ENCODE measurements at places on chromosomes 7 and 10.

DNA sequence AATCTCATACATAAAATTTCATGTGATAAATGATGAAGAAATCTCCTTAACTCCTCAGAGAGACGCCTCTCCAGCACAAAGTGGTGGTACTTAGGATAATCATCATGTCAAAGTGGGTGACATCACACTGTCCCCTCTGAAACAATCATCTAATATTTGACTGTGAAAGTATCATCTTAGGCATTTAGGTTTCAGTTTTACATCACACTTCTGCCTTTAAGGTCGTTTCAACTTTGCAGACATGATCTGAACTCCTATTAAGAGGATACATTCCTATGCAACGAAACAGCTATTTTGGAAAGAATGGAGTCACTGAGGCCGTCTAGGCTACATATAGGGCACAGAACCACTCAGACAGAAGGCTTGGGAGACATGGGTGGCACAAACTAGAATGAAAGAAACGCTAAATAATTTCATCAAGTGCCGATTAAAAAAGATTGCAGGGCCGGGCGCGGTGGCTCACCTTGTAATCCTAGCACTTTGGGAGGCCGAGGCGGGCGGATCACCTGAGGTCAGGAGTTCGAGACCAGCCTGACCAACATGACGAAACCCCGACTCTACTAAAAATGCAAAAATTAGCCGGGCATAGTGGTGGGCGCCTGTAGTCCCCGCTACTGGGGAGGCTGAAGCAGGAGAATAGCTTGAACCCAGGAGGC is 2.0 kb downstream of the VOPP1 start:
- DNase-seq = no peak

GRCh38 chr7:105461518-105461917 is 60.6 kb downstream of the PUS7 start:
- no peak for DNase-seq

- DNase-seq = no peak
These were observed 65.5 kb downstream of the EGFR start for GRCh38 chr7:55084307-55084706.

- DNase-seq = no peak
These were observed 249.3 kb upstream of the ZMIZ1 start for GRCh38 chr10:78819361-78820006.

- no peak for DNase-seq
These were observed 531 bp upstream of the INTS15 start for GRCh38 chr7:6589151-6589828.

- DNase-seq = no peak
These were observed 54.5 kb downstream of the LRRTM3 start for GRCh38 chr10:66980246-66980815.

- no peak for DNase-seq
These were observed 12.5 kb upstream of the CH25H start for GRCh38 chr10:89219513-89220218.

DNA sequence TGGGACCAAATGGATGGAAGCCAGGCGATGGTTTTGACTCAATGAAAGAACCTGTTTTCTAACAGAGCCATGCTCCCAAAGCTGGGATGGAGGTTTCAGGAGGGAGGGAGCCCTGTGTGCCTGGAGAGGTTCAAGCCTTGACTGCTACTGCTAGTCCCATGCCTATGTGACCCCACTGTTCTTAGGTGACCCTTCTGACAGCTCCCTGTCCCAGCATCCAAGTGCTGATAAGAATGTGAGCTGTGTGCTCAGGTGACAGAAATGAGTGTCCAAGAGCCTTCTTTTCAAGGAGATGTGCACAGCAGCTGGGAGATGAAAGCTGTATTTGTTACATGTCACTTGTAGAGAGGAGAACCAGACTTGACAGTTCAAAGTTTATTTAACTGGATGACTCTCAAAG is 595.4 kb downstream of the GALNT17 start:
- DNase-seq = no peak

DNA sequence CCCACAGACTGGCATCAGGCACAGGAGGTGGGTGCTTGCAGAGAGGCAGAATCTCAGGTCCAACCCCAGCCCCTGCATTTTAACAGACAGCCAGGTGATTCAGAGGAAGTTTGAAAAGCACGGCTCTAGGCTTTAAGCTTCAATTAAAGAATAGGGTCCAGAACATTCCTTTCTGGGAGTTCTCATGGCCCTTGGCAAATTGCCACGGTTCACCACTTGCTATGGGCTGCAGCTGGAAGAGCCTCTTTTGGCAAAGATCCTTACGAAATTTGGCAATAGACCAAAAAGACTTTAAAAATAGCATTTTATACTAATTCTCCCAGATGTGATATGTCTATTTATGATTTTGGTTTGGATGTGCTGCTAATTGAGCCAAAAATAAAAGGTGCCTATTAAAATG is 148.1 kb downstream of the ITGA8 start:
- DNase-seq = no peak

GRCh38 chr7:13874783-13875182 is 114.7 kb downstream of the ETV1 start:
- DNase-seq = no peak

- DNase-seq = no peak
These were observed 566.7 kb upstream of the NRP1 start for GRCh38 chr10:33901166-33901565.

DNA sequence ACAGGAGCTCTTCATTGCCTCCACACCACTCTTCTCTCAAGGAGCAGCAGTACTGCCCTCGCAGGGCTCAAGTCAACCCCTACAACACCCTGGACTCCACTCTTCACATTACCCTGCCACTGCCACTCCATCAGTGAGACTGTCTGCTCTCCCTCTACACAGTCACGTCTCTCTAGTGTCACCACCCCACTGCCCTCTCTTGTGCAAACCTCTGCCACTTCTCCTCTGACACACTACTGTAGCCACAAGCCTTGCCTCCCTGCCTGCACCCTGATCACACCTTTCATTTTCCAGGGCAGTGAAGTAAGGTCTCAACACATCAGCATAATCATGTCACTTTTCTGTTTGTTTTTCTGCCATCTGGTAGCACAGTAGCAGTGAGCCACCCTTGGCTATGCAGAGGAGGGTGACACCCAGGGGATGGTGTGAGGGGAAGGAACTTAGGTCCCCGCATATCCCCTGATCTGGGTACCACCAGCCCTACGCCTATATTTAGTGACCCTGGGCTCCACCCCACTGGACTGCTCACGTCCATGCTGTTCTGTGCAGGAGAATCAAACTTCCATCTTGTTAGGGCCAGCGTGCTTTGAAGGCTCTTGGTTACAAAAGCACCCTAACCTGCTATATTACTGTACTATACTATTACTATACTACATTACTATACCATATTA is 1.6 kb downstream of the C10orf143 start:
- no peak for DNase-seq

DNA sequence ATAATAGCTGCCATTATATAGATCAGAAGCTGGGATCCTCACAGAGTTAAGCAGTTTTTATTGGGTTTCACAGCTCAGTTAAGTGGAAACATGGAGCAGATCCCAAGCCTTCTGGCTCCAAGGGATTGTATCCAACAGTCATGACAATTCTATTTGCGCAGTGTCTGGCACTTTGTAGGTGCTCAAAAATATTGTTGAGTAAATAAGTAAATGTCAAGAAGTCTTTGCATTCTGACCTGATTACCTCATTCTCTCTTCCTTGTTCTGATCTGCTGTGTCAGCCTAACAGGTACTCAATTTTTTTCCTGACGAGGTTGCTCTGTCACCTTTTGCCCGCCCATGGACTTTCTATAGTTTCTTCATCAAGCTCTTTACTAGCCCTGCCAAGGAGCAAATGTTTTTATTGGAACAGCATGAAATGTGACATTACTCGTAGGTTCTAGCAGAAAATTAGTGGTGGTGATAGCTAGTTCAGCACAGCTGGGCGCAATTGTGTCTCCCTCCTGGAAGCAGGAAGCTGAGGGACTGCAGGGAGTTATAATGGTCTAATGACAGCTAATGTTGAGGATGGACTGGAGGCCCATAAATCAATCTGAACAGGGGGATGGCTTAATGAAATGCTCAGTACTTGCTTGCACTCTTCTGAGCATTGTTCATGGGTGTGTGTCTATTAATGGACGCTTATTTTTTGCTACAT is 680.2 kb downstream of the CCSER2 start:
- DNase-seq = no peak

DNA sequence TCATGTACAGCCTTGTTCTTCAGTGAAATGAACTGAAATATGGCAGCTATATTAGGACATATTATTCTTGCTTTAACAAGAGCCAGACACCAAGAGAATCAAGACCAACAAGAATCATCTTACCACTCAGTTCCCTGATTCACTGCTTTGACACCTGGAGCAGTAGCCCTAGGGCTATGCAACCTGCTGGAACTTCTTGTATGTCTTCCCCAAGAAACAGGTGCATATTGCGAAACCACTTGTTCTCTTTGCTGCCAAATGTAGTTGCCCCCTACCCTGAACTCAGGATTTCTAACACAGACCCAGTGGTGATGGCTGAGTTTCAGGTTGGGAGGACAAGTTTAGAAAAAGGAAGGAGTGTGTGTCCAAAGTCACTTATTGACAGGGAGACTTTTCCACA is 46.1 kb downstream of the WIPF3 start:
- DNase-seq = no peak

- no peak for DNase-seq
These were observed 48.1 kb upstream of the LRRN3 start for GRCh38 chr7:111042842-111043241.

DNA sequence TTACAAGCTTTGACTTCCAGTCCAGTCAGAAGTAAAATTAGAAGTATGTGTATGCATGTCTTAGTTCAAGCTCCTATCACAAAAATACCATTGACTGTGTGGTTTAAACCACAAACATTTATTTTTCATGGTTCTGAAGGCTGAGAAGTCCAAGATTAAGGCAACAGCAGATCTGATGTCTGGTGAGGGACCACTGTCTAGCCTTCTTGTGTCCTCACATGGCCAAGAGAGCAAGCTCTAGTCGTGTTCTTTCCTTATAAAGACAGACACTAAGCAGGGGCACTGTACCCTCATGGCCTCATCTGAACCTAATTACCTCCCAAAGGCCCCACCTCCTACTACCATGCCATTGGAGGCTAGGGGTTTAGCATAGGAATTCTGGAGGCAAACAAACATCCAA is 41.3 kb upstream of the ARL4A start:
- no peak for DNase-seq

GRCh38 chr7:45927721-45928120 is 6.6 kb upstream of the IGFBP3 start:
- DNase-seq = no peak

GRCh38 chr7:43914795-43915194 is 8.4 kb upstream of the URGCP start:
- DNase-seq = no peak

GRCh38 chr10:102090772-102091171 is 25.6 kb downstream of the HPS6 start:
- no peak for DNase-seq

DNA sequence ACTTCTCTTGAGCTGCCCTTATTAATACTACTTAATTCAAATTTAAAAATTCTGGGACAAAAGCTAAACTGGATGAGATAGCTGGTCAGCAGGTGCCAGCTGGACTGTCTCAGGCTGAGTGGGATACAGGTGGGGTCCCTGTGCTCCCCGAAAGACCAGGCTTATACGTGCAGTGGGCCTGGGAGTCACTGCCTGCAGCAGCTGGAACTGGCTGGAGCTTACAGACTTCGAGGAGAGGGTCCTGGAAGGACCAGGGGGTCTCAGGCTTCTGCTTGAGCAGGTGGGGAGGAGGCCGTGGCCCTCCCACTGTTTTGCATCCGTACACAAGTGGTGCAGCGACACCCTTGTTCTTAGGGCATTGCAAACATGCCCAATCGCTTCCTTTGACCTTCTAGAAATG is 203.7 kb downstream of the GLRX3 start:
- DNase-seq = no peak

- DNase-seq = no peak
These were observed 10.2 kb downstream of the AKR1C4 start for GRCh38 chr10:5206799-5207198.

GRCh38 chr10:125076891-125077541 is 83.3 kb downstream of the CTBP2 start:
- no peak for DNase-seq

Data from T-helper 9 cell (primary cell).